ENCODE measurements at places on chromosomes 7 and 10.
A peak's percentile ranks its signal among the peaks of the same experiment; 100 is the strongest.

GRCh38 chr10:19719284-19719683, 96.9 kb upstream of the PLXDC2 start:
- DNase-seq, result no peak

GRCh38 chr10:23522345-23522744, 83.5 kb downstream of the OTUD1 start:
- DNase-seq, result no peak

- DNase-seq, result no peak
Observed at GRCh38 chr7:30727061-30727945, 24.6 kb upstream of the INMT start.

GRCh38 chr10:11853468-11853867, 30.3 kb downstream of the PROSER2 start:
- DNase-seq, result no peak

- DNase-seq, result no peak
Observed at GRCh38 chr10:99698504-99699080, 33.3 kb downstream of the COX15 start.

DNA sequence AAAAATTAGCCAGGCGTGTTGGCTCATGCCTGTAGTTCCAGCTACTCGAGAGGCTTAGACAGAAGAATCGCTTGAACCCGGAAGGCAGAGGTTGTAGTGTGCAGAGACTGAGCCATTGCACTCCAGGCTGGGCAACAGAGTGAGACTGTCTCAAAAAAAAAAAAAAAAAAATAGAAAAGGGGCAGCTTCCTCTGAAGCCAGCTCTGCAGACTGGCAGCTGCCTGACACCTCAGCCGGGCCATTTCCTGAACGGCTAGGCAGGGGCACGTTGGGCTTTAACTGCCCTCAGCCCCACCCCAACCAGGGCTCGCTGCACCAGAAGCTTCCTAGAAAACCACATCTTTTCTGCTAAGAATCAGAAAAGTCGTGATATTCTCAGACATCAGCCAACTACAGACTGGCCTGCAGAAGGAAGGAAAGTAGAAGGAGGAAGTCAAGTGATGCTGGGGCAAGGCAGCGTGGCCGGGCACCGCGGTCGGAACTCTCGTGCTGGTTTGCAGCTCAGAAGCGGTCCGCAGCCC, 38.0 kb downstream of the PRKAG2 start:
- DNase-seq, result no peak

DNA sequence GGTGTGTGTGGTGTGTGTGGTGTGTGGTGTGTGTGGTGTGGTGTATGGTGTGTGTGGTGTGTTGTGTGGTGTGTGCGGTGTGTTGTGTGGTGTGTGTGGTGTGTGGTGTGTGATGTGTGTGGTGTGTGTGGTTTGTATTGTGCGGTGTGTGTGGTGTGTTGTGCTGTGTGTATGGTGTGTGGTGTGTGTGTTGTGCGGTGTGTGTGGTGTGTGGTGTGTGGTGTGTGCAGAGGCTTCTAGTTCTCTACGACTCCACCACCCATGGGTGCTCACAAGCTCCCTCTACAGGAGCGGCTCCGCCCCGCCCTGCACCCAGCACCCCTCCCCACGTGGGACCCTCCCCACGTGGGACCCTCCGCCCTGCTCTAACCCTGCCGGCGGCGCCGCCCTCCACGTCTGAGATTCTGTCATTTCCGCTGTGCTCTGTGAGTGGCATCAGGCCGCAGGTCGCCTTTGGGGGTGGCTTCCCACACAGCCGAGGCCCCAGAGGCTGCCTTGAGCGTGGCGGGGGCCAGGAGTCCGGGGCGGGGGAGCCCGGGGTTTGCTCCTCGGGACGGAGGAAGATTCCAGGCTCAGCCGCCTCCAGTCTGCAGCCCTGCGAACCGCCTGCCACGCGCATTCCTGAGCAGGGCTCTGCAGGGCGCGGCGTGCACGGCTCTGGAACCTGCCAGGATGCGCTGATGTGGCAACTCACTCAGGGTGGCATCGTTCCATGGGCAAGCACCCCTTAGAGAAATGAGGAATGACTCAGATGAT, 37.0 kb upstream of the DNAJB6 start:
- no peak for DNase-seq

- DNase-seq, result no peak
Observed at GRCh38 chr10:131694781-131695495, 205.9 kb upstream of the PPP2R2D start.

DNA sequence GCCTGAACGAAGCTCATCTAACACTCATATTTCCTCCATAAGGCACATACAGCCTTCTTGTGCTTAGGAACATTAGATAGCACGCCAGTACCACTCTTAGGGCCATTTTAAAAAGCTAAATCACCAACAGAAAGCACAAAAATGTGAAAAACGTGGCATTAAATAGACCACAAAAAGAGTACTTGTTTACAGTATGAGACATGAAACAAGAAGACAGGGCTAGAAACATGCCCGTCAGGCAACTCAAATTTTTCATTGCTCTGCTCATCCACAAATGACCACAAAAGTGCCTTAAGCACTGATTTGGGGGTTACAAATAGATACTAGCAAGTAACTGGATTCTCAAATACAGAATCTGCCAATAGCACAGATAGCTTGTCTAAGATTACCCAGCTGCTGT, 67.8 kb downstream of the ELMO1 start:
- no peak for DNase-seq

DNA sequence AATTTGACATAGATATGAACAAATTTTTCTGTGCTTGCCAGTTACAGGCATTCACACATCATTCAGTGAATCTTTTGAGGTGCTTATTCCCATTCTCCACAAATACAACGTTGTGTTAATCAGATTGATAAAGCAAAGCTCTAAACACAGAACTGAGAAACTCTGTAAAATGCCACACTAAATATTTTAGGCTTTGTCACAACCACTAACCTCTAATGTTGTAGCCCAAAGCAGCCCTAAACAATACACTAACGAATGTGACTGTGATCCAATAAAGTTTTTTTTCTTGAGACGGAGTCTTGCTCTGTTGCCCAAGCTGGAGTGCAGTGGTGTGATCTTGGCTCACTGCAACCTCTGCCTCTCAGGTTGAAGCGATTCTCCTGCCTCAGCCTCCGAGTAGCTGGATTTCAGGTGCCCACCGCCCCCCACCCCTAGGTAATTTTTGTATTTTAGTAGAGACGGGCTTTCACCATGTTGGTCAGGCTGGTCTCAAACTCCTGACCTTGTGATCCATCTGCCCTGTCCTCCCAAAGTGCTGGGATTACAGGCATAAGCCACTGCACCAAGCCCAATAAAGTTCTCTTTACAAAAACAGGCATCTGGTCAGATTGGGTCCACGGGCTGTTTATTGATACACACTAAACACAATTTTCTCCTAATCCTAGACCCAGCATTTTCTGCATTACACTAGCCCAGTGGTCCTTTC, 6.9 kb downstream of the CYCS start:
- no peak for DNase-seq

DNA sequence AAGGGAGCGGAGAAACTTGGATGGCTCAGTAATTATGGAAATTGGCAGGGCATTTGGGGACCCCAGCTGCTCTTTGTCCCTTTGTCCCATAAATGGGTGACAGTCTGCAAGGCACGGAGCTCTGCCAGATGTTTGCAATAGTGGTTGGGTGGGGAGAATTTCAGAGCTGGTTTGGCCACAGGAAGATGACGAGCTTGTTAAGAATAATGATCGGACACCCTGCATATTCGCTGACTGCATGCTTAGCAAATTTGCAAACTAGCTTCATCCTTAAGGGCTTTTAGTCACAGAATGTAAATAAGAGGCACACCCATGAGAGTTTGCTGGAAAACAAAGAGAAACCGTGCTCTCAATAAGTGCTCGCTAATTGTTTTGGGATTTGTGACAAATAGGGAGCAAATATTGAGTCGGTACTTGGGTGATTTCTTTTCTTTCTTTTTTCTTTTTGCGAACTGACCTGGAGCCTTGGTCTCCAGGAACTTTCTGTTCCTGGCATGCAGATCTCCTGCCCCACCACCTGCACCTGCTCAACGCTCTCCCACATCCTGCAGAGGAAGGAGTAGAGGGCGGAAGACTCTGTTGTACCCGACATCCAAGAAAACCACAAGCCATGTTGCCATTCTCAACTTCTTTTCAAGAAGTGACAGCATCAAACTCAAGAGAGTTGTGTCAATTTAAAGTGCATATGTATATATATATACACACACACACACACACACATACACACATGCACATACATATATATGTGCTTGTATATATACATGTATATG, 238.9 kb downstream of the CAMK1D start:
- no peak for DNase-seq

- DNase-seq, result no peak
Observed at GRCh38 chr10:104966563-104967297, 325.6 kb downstream of the SORCS3 start.

GRCh38 chr10:32253276-32253675, 93.7 kb downstream of the EPC1 start:
- no peak for DNase-seq

GRCh38 chr7:28270536-28270935, 89.9 kb upstream of the JAZF1 start:
- no peak for DNase-seq

GRCh38 chr7:42877862-42878261, 34.0 kb downstream of the C7orf25 start:
- no peak for DNase-seq

DNA sequence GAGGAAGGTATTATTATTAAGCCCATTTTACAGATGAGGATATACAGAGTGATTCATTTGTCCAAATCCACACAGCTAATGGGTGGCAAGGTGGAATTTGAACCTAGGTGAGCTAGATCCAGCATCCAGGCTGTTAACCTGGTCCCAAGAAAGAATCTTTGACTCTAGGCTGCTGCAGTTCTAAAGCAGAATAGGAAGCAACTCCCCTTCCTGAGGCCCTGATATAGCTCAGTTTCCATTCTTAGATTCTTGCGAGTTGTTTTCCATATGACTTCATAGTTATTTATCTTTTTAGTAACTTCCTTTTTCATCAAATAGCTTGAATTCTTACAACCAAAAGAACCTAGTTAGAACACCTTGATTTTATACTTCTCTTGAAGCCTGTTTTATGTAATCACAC, 24.1 kb upstream of the ZC3HAV1L start:
- no peak for DNase-seq

GRCh38 chr7:2109936-2110609, 122.7 kb downstream of the MAD1L1 start:
- DNase-seq, result peak; percentile 56

- DNase-seq, result no peak
Observed at GRCh38 chr10:58734116-58734515, 221.4 kb downstream of the BICC1 start.

DNA sequence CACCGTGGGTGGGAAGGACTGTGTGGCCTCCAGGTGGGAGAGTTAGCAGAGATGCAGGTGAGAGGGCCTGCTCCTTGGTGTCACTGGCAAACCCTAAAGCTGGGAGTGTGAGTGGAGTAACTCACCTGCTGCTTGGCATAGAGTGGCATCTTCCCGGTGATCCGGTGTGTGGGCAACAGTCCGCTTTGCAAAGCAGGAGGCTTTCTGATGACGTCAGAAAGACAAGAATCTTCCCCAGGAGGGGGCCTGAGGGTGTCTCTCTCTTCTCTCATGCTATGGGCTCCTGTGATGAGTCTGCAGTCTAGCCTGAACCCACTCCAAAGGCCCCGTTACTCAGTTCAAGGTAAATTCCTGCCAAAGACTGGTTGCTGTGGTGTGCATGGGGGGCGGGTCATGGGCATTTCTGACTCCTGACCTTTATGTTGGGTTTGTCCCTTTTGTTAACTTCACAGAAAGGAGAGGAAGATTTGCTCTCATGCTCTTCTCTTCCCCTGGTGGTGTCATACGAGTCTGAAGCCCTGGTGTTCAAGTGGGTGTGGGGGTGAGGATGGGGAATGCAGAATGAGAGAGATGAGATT, 187.9 kb downstream of the GATA3 start:
- no peak for DNase-seq

- DNase-seq, result no peak
Observed at GRCh38 chr10:111077479-111077784, 603 bp downstream of the ADRA2A start.

- no peak for DNase-seq
Observed at GRCh38 chr7:1122832-1123501, 35.1 kb downstream of the GPER1 start.

DNA sequence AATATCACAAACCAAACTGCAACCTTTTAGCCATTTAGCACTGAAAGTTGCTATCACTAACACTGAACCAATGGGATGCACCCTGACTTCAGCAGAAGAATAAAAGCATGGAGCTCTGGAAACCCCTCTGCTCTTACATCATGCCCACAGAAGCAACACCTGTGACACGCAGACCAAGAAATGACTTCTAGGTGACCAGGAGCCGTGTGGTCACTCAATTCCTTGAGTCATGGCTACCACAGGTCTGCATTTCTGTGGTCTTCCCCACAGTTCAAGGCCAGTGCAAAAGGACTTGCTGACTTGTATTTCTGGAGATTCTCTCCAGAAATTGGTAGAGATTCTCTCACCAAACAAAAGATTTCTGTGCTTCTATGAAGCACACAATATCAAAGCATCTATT, 38.3 kb downstream of the NRCAM start:
- no peak for DNase-seq

DNA sequence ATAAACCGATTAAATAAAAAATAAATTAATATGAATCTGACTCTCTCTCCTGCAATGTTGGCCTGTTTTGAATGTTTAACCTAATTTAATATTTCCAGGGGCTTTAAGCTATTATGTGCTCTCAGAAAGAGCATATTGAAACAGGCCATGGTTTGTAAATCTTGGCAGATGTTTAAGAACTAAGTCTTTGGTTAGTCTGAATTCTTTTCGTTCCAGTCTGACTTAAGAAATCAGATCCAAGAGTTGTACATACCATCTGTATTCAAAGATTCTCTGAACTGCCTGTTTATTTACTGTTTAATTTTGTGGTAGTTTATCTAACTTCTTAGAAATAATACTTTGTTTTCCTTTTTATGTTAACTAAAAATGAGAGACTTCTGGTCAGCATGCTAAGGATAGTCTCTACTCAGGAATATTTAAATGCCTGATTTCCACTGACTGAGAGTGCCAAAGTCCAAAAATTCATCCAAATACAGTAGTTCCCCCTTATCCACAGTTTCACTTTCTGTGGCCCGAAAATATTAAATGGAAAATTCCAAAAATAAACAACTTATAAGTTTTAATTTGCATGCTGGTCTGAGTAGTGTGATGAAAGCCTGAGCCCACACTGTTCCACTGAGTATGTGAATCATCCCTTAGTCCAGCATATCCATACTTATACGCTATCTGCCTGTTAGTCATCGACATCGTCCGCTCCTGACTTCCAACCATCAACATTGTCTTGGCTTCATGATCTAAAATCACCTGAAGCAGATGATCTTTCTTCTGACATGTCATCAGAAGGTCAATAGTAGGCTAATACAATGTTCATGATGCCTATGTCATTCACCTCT, 238.1 kb upstream of the CSTF2T start:
- no peak for DNase-seq

- DNase-seq, result peak; percentile 89
Observed at GRCh38 chr7:151736403-151736909, 140.5 kb downstream of the PRKAG2 start.

DNA sequence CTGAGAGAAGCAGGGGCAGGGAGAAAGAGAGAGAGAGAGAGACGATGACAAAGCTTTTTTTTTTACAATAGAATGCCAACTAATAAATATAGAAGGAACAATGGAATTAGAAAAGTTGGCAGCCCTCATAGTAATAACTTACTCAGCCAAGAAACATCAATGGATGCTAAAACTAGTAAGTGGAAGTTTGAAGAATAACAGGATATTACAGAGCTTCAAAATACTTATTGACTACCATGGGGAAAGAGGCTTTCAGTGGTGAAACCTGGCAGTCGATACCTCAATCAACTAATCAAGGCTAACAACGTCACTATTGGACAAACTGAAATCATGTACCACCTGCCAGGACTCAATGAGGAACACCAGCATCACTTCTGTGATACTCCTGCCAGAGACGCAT, 100.5 kb upstream of the LRRC4 start:
- DNase-seq, result no peak

- no peak for DNase-seq
Observed at GRCh38 chr7:555551-556160, 36.0 kb upstream of the PDGFA start.
